ENCODE measurements at places on chromosomes 4 and X.
A peak's percentile ranks its signal among the peaks of the same experiment; 100 is the strongest.

- DNase-seq: no peak
Measured at GRCh38 chr4:97468272-97468671, 675.0 kb downstream of the STPG2 start.

DNA sequence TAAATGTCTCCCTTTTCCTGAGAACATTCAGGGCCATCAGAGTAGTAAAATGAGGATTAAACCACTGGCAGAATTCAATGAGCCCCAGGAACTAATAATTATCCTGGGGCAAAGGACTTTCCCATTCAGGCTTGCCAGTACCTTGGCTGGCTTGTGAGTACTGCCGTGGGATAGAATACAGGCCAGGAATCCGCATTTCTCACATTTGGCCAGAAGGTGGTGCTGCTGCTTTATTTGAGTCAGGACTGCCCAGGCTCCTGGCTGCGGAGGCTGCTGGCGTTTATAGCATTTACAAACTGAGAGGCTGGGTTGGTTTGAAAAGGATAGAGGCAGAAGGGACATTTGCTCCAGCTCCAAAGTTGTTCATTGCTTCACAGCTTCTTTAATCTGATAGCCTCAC is 91.4 kb downstream of the RTL9 start:
- DNase-seq: peak; percentile 23

GRCh38 chr4:25818371-25818871 is 44.4 kb downstream of the SEL1L3 start:
- no peak for DNase-seq

- DNase-seq: no peak
Measured at GRCh38 chr4:120158046-120158445, 91.4 kb upstream of the MAD2L1 start.

GRCh38 chrX:67044029-67044653 is 405.3 kb upstream of the EDA2R start:
- DNase-seq: no peak

DNA sequence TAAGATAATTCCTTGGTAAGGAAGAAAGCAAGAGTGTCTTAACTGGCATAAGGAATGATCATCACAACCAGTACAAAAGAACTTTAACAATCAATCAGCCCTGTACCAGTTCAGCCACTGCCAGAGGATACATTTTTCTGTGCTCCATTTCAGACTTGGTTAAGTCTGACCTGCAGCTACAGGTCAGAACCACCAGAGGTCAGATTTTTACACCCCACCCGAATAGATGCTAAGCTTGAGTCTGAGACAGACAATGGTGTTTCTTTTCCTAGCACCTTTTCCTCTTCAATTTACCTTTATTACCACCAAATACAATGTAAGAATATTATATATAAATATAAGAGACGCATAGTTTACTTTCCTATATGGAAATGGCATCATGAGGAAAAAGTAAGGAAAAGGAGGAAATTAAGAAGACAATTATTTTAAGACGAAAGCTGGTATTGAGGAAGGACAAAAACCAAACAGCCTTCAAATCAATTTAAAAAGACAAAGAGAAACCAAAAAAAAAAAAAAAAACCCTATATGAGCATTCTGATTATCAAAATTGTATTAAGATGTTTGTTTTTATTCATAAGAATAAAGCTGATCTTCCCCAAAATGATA is 215.3 kb upstream of the TTC29 start:
- peak; percentile 29 for DNase-seq

GRCh38 chr4:38873290-38873944 is 5.8 kb downstream of the FAM114A1 start:
- no peak for DNase-seq

- no peak for DNase-seq
Measured at GRCh38 chrX:97474933-97475332, 591.2 kb downstream of the RPA4 start.

- no peak for DNase-seq
Measured at GRCh38 chrX:9905288-9905687, 61.9 kb upstream of the CLDN34 start.

DNA sequence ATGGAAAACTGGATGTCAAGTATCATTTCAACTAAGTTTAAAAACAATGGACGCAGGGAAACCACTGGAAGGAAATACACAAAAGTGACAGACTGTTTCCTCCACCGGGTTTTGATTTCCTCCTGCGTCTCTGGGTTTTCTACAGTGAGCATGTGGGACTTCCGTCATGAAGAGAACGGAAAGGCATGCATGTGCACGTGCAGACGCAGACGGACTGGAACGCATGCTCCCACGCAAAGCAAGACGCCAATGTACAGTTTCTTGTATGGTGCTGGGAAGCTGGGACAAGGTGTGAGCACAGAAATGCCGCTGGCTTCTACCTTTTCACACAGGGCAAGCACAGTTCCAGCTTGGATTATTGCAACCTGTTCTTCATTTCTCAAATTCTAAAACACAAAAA is 30.3 kb upstream of the C4orf50 start:
- no peak for DNase-seq

GRCh38 chrX:97524340-97524739 is 640.6 kb downstream of the RPA4 start:
- no peak for DNase-seq

DNA sequence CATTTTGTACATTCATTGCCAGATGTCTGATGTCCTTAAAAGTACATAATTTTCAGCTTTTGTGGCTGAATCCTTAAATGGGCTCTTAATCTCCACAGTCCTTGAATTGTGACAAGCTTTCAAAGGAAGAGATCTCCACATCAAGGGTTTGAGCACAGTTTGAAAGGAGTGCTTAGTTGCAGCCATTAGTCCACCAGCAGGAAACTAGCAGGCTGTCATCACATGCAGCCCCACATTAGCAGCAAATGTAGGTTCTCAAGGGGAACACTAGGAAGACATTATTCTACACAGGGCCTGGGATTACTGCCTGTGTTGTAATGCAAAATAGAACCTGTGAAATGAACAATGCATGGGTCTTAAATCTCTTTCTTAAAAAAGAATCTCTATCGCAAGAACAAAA is 173.2 kb downstream of the CBLL2 start:
- no peak for DNase-seq

- DNase-seq: no peak
Measured at GRCh38 chr4:71240094-71240493, 98.7 kb upstream of the SLC4A4 start.

DNA sequence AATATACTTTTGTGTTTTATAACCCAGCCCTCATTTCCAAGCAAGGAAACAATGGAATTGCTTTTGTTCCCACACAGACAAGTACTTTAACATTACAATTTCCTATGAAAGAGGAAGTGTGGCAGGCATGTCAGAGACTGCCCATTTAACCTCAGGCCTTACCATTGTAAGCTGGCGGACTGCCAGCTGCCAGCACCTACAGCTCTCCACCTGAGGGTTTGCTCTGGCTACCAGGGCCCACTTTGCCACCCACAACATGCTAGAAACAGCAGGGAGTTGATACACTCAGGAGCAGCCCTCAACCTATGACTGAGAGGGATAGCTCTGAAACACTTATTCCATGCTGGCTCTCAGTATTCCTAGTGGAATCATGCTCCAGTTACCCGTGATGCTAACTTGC is 152.3 kb upstream of the PRDX4 start:
- DNase-seq: peak; percentile 53

- DNase-seq: no peak
Measured at GRCh38 chrX:23396263-23396662, 61.6 kb downstream of the PTCHD1 start.

GRCh38 chr4:127759893-127760292 is 22.2 kb upstream of the HSPA4L start:
- no peak for DNase-seq

All from COR-L47 (cell line).